Activated T-helper 17 cell treated with anti-CD3 and anti-CD28 coated beads, Interleukin-2, amount 50 U/mL, for 72 hours (primary cell): ENCODE measurements at places on chromosomes 6 and 20.

DNA sequence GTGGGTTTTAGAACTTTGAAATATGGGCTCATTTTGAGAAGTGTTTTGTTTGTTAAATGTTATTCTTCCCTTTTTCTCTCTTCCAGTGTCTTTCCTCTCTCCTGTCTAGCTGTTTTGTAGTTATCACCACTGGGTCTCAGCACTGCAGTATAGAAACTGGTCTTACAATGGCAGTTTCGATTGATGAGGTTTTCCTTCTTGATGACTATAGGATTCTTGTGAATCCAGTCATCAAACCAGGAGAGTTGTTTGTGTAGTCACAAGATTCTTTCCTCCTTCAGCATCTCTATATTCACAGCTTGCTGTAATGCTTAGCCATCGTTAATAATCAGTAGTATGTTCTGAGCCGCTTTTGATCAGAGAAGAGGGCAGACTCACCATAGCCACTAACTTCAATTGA, 172.3 kb downstream of the OGFRL1 start:
- ATAC-seq, result no peak

DNA sequence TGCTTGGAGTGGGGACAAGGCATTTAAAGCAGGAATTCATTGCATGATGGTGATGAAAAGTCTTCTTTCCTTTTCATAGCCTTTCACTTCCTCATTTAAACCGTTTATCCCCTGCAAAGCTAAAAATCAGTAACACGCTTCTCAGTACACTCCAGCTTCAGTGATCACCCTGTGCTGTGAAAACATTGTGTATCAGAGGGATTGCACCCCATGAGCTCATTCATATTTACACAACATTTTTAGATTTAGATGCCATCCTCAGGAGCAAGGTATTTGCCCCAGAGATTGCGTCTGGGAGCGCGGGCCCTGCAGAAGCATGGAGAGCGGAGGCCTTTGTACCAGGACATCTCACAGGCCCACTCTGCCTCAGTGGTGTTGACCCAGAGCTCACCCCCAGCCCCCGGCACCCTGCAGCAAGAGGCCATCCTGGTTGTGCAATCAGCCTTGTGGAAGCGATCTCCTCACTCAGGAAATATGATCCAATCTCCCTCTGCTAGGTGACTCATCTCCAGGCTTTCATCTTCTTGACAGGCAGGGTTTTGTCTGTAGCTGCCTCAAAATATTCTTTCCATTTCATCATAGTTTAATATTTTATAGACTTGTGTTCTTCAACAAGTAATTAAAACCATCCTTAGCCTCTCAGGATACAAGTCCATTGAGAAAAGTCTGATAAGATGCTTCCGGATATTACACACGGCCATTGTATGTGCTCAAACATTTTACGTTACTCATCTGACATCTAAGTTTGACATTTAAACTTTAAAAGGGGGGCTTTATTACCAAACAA, 38.9 kb upstream of the THBS2 start:
- no peak for ATAC-seq

DNA sequence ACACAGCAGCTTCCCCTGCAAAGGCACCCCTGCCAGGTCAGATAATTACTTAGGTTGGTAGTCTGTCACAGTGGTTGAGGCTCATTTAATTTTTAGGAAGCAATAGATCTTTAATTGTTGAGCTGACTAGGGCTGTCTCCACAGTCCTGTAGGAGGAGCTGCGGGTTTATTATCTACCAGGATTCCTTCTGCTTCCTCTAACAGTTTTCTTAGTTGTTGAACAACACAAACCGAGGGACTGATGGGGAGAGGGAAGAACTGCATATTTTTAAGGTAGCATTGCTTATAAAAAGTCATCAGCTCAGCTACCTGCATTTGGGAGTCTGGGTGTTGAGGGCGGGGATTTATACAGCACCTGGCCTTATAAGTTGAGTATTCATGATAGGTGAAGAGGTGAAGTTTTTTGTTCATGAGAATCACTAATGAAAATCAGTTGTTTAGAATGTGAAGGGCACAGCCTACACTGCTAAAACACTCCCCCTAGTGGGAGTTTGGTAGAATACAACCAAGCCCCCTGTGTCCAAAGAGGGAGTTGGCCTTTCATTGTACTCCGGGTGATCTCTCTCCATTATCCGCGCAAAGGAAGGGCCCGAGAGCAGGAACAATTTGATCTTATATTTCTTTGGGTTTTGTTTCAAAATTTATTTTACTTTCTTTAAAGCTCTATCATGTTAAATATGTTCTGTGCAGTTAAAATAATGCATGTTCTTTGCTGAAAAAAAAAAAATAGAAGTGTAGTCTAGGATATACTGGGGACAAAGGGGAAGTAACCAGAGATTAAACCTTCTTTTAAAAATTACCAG, 69.6 kb downstream of the SSR1 start:
- peak; percentile 58 for ATAC-seq

- ATAC-seq, result no peak
Measured at GRCh38 chr6:153958860-153959259, 80.2 kb upstream of the OPRM1 start.

DNA sequence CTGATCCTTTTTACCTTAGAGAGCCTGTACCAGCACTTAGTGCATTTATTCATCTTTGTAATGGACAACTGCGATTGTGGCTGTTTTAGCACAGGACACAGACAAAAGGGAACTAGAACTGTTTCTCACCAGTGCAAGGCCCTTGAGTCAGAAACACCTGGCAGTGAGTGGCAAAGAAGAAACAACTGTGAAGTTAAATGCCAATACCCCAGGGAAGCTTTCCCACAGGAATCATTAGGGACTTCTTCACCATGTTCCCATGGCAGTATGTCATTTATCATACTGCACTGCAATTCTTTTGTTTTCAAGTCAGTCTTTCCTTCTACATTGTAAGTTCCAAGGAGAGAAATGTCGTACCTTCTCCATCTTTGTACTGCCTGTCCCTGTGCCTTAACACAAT, 28.6 kb upstream of the CDYL start:
- ATAC-seq, result no peak

- ATAC-seq, result no peak
Measured at GRCh38 chr20:2301164-2301622, 5.4 kb downstream of the TGM3 start.

GRCh38 chr6:163264662-163265035, 149.9 kb upstream of the QKI start:
- no peak for ATAC-seq

GRCh38 chr6:134240665-134241431, 77.1 kb downstream of the SGK1 start:
- ATAC-seq, result peak; percentile 70

DNA sequence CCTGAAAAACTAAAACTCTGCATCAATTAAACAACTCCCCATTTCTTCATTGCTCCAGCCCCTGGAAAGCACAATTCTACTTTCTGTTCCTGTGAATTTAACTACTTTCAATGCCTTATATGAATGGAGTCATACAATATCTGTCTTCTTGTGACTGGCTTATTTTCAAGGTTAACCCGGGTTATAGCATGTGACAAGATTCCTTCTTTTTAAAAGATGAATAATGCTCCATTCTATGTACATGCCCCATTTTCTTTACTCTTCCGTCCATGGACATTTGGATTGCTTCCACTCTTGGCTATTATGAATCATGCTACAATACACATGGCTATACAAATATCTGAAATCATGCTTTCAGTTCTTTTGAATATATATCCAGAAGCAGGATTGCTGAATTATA, 334.9 kb upstream of the ID4 start:
- no peak for ATAC-seq

DNA sequence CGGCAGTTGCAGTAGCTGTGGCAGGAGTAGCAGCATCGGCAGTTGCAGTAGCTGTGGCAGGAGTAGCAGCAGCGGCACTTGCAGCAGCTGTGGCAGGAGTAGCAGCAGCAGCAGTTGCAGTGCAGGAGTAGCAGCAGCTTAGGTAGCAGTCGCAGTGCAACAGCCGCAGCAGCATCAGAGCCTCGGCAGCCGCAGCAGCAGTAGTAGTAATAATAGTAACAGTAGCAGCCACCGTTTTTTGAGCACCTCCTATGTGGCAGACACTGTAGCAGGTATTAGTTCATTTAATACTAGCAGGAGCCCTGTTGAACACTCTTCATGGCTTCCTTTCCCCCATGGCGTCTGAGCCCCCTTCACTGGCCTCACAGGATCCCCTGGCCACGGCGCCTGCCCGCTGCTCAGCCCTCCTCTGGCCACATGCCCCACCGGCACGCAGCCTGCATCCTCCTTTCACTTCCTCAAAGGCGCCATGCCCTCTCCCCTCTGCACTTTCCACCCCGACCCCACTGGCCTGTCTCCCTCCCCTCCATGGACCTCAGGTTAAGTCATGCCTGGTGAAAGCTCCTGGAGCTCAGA, 19.1 kb upstream of the IRF4 start:
- no peak for ATAC-seq

GRCh38 chr6:145891126-145891525, 73.0 kb downstream of the SHPRH start:
- no peak for ATAC-seq

DNA sequence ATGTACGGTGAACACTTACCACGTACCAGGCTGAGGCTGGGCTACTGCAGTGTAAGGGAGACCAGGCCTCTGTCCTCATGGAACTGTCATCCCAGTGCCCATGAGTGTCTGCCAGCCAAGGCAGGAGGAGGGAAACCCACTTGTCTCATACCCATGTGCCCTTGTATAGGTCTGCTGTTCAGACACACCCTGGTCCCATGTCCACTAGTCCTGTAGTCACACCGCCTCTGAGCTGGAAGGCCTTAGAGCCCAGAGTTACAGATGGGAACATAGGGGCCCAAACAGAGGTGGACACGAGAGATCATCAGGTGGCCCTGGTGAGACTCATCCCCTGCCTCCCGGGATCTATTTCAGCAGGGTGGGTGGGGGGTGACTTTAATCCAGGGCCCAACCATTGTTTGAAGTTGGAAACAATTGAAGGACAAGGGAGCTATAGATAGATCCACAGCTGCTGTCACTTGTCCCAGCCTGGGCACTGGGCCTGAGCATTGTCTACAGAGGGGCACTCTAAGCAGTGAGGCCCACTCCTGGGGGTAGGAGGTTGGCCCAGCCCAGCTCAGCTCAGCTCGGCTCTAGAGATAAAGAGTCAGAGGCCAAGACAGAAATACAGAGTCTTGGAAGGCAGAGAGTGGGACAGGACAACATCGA, 14.6 kb downstream of the MYH7B start:
- no peak for ATAC-seq

GRCh38 chr6:6766230-6766905, 177.8 kb downstream of the LY86 start:
- ATAC-seq, result no peak

GRCh38 chr20:53283597-53283996, 310.0 kb downstream of the ZNF217 start:
- ATAC-seq, result no peak

DNA sequence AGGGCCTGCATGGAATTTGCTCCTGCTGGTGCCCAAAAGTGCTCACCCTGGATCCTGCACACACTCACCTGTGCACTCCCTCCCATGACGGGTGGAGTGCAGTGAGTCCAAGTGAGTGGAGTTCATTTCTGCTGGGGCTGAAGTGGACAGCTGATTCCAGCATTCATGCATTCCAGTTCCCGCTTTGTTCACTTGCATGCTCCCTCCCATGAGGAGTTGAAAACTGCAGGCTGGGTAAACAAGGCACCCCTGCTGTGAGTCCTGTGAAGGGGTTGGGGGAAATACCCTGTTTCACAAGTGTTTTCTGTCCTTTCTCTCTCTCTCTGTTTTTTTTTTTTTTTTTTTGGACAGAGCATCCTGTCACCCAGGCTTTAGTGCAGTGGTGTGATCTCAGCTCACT, 454.1 kb upstream of the NOX3 start:
- no peak for ATAC-seq

- no peak for ATAC-seq
Measured at GRCh38 chr6:47355496-47355895, 45.8 kb upstream of the TNFRSF21 start.

GRCh38 chr6:101730954-101731353, 337.4 kb downstream of the GRIK2 start:
- no peak for ATAC-seq
